ENCODE measurements at places on chromosomes 6 and 20.

- no peak for DNase-seq
These were observed 24.1 kb upstream of the SULF2 start for GRCh38 chr20:47809161-47809960.

GRCh38 chr6:137240168-137240567, 21.0 kb upstream of the IFNGR1 start:
- DNase-seq = peak; percentile 74

DNA sequence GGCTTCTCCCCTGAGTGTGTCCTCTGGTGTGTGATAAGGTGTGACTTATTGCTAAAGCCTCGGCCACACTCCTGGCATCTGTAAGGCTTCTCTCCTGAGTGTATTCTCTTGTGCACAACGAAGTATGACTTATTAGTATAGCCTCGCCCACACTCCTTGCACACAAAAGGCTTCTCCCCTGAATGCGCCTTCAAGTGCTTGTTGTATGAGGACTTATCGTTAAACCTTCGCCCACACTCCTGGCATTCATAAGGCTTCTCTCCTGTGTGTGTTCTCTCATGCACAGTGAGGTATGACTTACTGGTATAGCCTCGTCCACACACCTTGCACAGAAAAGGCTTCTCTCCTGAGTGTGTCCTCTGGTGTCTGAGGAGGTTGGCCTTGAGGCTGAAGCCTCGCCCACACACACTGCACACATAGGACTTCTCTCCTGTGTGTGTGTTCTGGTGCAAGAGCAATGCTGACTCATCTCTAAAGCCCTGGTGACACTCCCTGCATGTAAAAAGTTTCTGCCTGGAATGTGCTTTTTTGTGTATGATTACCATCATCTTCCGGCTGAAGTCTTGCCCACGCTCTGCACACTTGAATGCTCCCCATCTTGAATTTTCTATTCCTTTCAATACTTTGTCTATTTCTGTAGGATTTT, 20.4 kb downstream of the ZNF337 start:
- DNase-seq = peak; percentile 45

- DNase-seq = no peak
These were observed 23.4 kb upstream of the VEGFA start for GRCh38 chr6:43746613-43747102.

DNA sequence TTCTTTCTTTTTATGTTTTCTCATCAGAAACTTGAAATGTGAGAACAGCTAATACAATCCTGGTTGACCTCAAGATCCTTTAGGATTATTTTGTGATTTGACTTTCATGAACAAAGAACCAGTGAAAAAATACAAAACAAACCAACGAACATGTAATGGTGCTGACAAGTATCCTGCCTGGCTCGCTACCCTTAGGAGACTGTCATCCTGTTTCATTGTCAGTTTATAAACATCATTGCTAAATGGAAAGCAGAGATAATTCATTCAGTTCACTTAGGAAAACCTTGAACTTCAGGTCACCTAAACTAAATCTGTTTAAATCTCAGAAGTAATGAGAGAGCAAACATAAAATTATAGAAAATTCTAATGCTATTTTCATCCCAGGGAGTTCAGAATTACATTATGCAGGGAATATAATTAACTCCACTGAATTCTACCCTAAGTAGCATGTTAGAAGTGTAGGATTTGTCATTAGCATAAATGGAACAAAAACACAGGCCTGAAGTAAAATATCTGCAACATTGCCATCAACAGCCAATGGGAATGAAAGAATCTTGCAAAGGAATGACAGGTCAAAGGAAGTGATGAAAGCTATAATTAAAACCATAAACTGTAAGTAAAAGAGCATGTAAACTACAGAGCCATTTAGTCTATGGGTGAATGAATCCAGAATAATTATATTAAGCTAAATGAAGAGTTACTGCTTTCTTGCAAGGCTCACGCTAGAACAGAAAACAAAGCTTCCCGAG, 401.2 kb upstream of the MANEA start:
- no peak for DNase-seq

DNA sequence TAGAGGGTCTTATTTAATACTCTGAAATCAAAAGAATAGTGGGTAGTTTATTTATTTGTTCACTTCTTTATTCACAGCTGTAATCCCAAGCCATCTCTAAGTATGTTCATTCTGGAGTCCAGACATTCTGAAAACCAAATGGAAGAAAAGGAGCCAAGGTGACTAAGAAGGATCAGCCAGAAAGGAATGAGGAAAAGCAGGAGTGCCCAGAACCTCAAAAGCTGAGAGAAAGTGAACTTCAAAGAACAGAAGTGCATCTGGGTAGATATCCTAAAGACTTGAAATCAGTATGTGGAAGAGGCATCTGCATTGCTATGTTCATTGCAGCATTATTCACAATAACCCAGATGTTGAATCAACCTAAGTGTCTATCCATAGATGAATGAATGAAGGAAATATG, 94.8 kb downstream of the VIP start:
- DNase-seq = no peak

DNA sequence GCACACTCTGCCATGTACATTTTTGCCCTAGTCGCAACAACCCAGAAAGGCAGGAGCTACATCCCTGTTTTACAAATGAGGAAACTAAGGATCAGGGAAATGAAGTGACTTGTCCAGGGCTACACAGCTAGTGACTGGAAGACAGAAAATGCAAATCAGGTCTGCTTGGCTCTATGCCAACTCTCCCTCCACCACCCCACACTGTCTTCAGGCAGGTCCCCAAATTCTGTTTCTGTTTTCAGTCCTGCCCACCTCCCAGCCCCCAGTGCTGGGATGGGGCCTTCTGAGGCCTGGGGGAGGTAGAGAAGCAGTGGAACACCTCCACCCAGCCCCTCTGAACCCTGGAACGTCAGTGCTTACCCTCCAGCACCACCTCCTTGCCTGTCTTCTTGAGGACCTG, 5.1 kb downstream of the SNTA1 start:
- DNase-seq = no peak

GRCh38 chr20:19583532-19584175, 174.4 kb upstream of the RIN2 start:
- DNase-seq = peak; percentile 57
